ENCODE measurements at places on chromosomes 4 and X. TPM values are rescaled to one million over a fixed set of nuclear protein-coding genes. Genes with fewer than 3 reads are reported as not detected.

The PNMA6F gene
- not detected for total RNA-seq

The SFRP2 gene
- total RNA-seq: 11.9 TPM

The ARAP2 gene
- 0.32 TPM for total RNA-seq

The CAPN6 gene
- not detected for total RNA-seq

The ADRA2C gene
- total RNA-seq: not detected

The MEPE gene
- 0.07 TPM for total RNA-seq

The IL3RA gene
- not detected for total RNA-seq

The FAM47A gene
- total RNA-seq: not detected

The STS gene
- total RNA-seq: 3.2 TPM

The RHOXF1 gene
- total RNA-seq: not detected

The XAGE1A gene
- total RNA-seq: not detected

The WAS gene
- total RNA-seq: not detected

The SUPT20HL1 gene
- total RNA-seq: not detected

The HNRNPD gene
- 45.9 TPM for total RNA-seq

The DUSP9 gene
- 0.27 TPM for total RNA-seq

The LARP7 gene
- total RNA-seq: 23.5 TPM

The TEX13C gene
- total RNA-seq: not detected

The POU3F4 gene
- total RNA-seq: not detected

The ATRX gene
- total RNA-seq: 46.0 TPM

The FGF5 gene
- total RNA-seq: 2.0 TPM

The CSN1S1 gene
- not detected for total RNA-seq

The ARMCX4 gene
- total RNA-seq: 0.25 TPM

The GIMD1 gene
- total RNA-seq: not detected

The USP17L29 gene
- total RNA-seq: not detected

The MAPK10 gene
- 2.3 TPM for total RNA-seq

The SULT1E1 gene
- not detected for total RNA-seq
